WTC11 (cell line): ENCODE measurements at places on chromosomes 6 and 20. TPM values are rescaled to one million over a fixed set of nuclear protein-coding genes. Genes with fewer than 3 reads are reported as not detected.

DNA sequence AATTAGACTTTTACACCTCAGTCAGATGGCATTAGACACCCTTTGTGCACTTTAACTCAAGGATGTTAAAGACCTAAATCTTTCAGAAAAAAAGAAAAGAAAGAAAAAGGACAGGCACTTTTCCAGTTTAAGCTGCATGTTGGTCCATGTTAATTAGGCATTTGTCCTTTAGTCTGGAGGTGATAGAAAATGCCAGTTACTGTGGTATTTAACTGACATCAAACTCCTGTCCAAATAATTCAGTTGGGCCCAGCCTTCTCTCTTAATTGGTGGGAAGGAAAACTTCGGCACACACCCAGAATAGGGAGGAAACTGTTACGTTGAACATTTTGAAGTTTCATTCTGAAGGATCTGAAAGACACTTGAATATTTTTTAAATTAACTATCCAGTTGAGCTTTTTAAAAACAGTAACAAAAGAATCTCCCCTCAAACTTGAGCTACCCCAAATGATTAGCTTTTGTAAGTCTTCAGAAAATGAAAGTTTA, 30.3 kb downstream of the RREB1 start:
- H3K36me3 ChIP-seq: no peaks in the 10 kb centered on the region
- no peak overlapping the region for H3K4me3 ChIP-seq
- no peaks in the 10 kb centered on the region for H3K27me3 ChIP-seq

DNA sequence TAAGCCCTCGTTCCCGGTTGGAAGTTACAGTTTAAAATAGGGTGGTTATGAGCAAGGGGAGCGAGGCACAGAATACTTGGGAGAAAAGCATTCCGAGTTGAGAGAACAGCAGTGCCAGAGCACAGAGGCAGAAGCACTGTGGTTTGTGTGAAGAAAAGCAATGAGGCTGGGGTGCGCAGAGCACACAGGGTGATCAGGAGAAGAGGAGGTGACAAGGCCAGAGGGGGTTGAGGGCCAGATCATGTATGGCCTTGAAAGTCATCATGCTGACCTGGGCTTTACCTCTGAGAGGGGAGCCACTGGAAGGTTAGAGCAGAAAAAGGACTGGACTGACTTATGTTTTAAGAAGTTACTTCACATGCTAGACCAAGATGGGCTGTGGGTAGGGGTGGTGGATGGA, 3.5 kb upstream of the BTN3A2 start:
- H3K27ac ChIP-seq: no peak overlapping the region
- H3K4me3 ChIP-seq: no peak overlapping the region
- H3K36me3 ChIP-seq: no peaks in the 10 kb centered on the region

Gene RGS17
- 6.6 to 9.3 TPM (median 7.4 TPM) in 3 replicates for total RNA-seq

- H3K27me3 ChIP-seq: peaks cover 63% of the 10 kb centered on the region
- DNase-seq: no peak
- no peak overlapping the region for H3K27ac ChIP-seq
- peak overlapping the region; percentile 81 for H3K4me3 ChIP-seq
- no peaks in the 10 kb centered on the region for H3K36me3 ChIP-seq
Measured at GRCh38 chr6:43275801-43276576, 22.1 kb upstream of the SLC22A7 start.
